ENCODE measurements at places on chromosomes 11 and 22.
A peak's percentile ranks its signal among the peaks of the same experiment; 100 is the strongest.

GRCh38 chr11:47408598-47409439 lies 429 bp downstream of the SLC39A13 start:
- no peak for DNase-seq

- peak; percentile 16 for DNase-seq
Measured at GRCh38 chr11:36564376-36565030, 3.3 kb upstream of the RAG1 start.

GRCh38 chr11:119684361-119685110 lies 44.5 kb downstream of the NECTIN1 start:
- DNase-seq: no peak

DNA sequence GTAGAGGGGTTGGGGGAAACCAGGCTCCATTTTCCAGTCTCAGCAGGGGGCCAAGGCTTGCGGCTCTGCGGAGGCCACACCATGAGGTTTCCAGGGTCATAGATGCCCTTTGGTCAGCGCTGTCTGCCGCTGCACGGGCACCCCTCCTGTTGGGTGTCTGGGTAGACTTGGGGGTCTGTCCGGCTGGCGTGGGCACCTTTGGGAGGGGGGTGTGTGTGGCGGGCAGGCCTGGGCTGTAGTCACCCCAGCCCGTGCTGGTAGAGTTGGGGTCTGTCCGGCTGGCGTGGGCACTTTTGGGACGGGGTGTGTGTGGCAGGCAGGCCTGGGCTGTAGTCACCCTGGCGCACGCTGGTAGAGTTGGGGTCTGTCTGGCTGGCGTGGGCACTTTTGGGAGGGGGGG lies 18.6 kb downstream of the LSP1 start:
- DNase-seq: no peak

- DNase-seq: peak; percentile 89
Measured at GRCh38 chr11:128522055-128522942, 65.1 kb downstream of the ETS1 start.
